Bronchial smooth muscle cell (primary cell): ENCODE measurements at places on chromosomes 16 and 17. TPM values are rescaled to one million over a fixed set of nuclear protein-coding genes. Genes with fewer than 3 reads are reported as not detected.

Gene CRHR1
- total RNA-seq: not detected in 2 replicates

Gene TMEM220
- 3.3 and 5.2 TPM in 2 replicates for total RNA-seq

Gene OR1A1
- not detected in 2 replicates for total RNA-seq

Gene KRTAP4-1
- not detected in 2 replicates for total RNA-seq

Gene ASPHD1
- 2.1 and 6.8 TPM in 2 replicates for total RNA-seq

Gene AATK
- total RNA-seq: 0.32 TPM in 1 of 2 replicates, not detected in the other

Gene PRAC2
- not detected in 2 replicates for total RNA-seq

Gene KRT9
- not detected in 2 replicates for total RNA-seq

Gene TRPV3
- total RNA-seq: 1.6 and 2.8 TPM in 2 replicates

Gene CA4
- 0.09 TPM in 1 of 2 replicates, not detected in the other for total RNA-seq

Gene SOX8
- 0.16 and 0.17 TPM in 2 replicates for total RNA-seq

Gene SLC6A2
- total RNA-seq: not detected in 2 replicates

Gene CDK10
- total RNA-seq: 28.9 and 34.5 TPM in 2 replicates

Gene TMC7
- total RNA-seq: 0.52 and 0.79 TPM in 2 replicates

Gene AMFR
- 246 and 344 TPM in 2 replicates for total RNA-seq

Gene GP1BA
- not detected in 2 replicates for total RNA-seq

Gene C16orf95
- 4.7 and 7.1 TPM in 2 replicates for total RNA-seq

Gene SRCIN1
- not detected in 2 replicates for total RNA-seq

Gene SPNS2
- 0.09 and 0.16 TPM in 2 replicates for total RNA-seq

Gene LRRC75A
- total RNA-seq: 1.4 and 2.7 TPM in 2 replicates

Gene MARVELD3
- total RNA-seq: not detected in 2 replicates

Gene PIMREG
- total RNA-seq: 0.60 and 4.4 TPM in 2 replicates

Gene PHOSPHO1
- not detected in 2 replicates for total RNA-seq

Gene CD68
- 21.0 and 27.6 TPM in 2 replicates for total RNA-seq

Gene KRT20
- not detected in 2 replicates for total RNA-seq

Gene HOXB6
- total RNA-seq: 1.5 and 3.2 TPM in 2 replicates

Gene UTS2R
- not detected in 2 replicates for total RNA-seq

Gene C16orf96
- under 0.01 TPM in 2 replicates for total RNA-seq

Gene DNAH9
- total RNA-seq: not detected in 2 replicates

Gene GAST
- not detected in 2 replicates for total RNA-seq

Gene C17orf113
- total RNA-seq: 0.32 and 0.34 TPM in 2 replicates

Gene SLC38A7
- 27.6 and 32.2 TPM in 2 replicates for total RNA-seq

Gene ACSM5
- not detected in 2 replicates for total RNA-seq

Gene TMEM114
- total RNA-seq: not detected in 2 replicates

Gene HBZ
- not detected in 2 replicates for total RNA-seq

Gene C16orf74
- total RNA-seq: 3.9 and 11.5 TPM in 2 replicates

Gene SLC16A6
- 0.09 and 0.32 TPM in 2 replicates for total RNA-seq

Gene ABCC12
- total RNA-seq: not detected in 2 replicates

Gene XYLT1
- total RNA-seq: 16.2 and 17.8 TPM in 2 replicates

Gene TMEM132E
- not detected in 2 replicates for total RNA-seq

Gene WFIKKN2
- total RNA-seq: under 0.01 and 0.16 TPM in 2 replicates

Gene ALDH3A2
- total RNA-seq: 30.7 and 45.4 TPM in 2 replicates

Gene KREMEN2
- under 0.01 TPM in 1 of 2 replicates, not detected in the other for total RNA-seq

Gene AURKB
- total RNA-seq: 0.52 and 3.9 TPM in 2 replicates

Gene KRTAP9-1
- total RNA-seq: not detected in 2 replicates

Gene ANKFN1
- total RNA-seq: not detected in 2 replicates

Gene PLA2G10
- total RNA-seq: not detected in 2 replicates

Gene CRISPLD2
- 2.7 and 3.1 TPM in 2 replicates for total RNA-seq

Gene RHBDL1
- 3.9 and 5.0 TPM in 2 replicates for total RNA-seq

Gene C16orf86
- 3.3 and 3.9 TPM in 2 replicates for total RNA-seq

Gene IGFALS
- total RNA-seq: under 0.01 TPM in 1 of 2 replicates, not detected in the other

Gene KIF18B
- 0.32 and 0.77 TPM in 2 replicates for total RNA-seq

Gene NPTX1
- total RNA-seq: 37.2 and 118 TPM in 2 replicates

Gene GNAO1
- total RNA-seq: 0.09 TPM in 1 of 2 replicates, not detected in the other
